GF-D8 (cell line): ENCODE measurements at places on chromosomes 3 and 15.
A peak's percentile ranks its signal among the peaks of the same experiment; 100 is the strongest.

GRCh38 chr3:9638155-9638554 is 11.2 kb upstream of the MTMR14 start:
- DNase-seq: peak; percentile 53

- no peak for DNase-seq
These were observed 17.1 kb downstream of the CYP19A1 start for GRCh38 chr15:51321316-51321715.

DNA sequence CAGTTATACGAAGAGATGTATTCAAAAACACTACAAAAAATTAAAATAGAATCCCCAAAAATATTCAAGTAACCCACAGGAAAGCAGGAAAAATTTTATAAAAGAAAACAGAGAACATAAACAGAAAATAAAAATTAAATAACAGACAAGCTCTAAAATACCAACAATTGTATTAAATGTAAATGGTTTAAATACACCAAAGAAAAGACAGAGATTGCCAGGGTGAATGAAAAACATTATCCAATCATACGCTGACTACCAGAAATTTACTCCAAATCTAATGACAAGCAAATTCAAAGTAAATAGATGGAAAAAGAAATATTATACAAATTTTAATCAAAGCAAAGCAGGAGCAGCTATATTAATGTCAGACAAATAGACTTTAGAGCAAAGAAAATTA is 103.6 kb downstream of the BOC start:
- no peak for DNase-seq

DNA sequence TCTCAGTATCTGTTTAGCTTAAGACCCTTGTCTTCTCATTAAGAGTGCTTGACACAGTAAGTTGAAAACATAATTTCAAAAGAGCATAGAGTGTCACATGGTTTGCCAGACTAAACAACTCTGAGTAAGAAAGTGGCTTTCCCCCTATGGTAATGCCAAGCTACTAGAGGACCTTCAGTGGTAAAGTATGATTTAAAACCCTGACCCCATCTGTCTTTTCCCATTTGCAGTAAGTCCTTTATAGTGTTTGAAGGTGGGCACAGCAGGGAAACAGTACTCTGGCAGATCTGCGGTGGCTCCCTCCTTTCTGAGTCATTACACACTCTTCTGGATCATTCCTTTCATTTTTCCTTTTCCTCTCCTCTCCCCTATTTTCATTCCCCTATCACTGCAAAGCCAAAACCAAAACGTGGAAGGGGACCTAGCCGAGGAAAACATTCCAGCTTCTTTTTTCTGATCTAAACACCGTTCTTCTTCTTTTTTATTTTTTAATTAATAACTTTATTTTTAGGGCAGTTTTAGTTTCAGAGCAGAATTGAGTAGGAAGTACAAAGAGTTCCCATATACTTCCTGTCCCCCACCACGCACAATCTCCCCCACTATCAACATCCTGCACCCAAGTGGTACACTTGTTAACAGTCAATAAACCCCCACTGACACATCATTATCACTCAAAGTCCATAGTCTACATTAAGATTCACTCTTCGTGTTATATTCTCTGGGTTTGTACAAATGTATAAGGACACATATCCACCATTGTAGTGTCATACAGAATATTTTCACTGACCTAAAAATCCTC is 74.7 kb downstream of the PPARG start:
- no peak for DNase-seq

GRCh38 chr15:58566029-58566428 is 134.2 kb downstream of the LIPC start:
- no peak for DNase-seq

- no peak for DNase-seq
These were observed 395.4 kb upstream of the ADAMTS9 start for GRCh38 chr3:65083240-65083639.

- no peak for DNase-seq
These were observed 11.1 kb downstream of the LRCH3 start for GRCh38 chr3:197801891-197802778.

GRCh38 chr3:39260957-39261356 is 18.9 kb downstream of the CX3CR1 start:
- DNase-seq: peak; percentile 96

DNA sequence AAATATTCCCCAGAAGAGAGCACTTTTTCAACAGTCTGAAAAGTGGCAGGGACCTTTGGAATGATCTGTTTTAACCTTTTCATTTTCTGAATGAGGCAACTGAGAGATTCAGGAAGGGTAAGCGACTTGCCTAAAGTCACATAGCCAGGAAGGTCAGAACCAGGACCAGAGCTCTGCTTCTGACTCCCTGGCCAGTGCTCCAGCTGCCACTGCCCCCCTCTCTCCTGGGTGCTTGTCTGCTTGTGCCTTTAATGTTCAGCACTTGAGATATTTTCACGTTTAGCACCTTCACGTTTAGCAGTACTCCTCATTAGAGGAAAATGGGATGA is 68.3 kb downstream of the SMAD3 start:
- no peak for DNase-seq

DNA sequence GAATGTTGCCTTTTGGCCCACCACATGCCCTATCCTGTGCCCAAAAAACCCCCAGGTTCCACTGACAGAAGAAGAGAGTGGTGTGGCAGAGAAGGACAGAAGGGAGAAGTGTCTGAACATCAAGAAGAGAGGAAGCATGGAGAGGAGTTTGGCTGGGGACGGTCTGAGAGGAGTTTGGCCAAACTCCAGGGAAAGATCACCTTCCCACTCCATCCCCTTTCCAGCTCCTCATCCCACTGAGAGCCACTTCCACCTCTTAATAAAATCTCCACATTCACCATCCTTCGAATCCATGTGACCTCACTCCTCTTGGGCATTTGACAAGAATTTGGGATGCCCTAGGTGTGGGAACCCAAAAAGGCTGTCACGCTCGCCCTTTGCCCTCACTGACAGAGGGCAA is 311.6 kb upstream of the GRM7 start:
- DNase-seq: no peak

- no peak for DNase-seq
These were observed 84.1 kb downstream of the AGBL1 start for GRCh38 chr15:86163816-86164215.

- no peak for DNase-seq
These were observed 53.4 kb upstream of the SEC13 start for GRCh38 chr3:10374311-10374710.

DNA sequence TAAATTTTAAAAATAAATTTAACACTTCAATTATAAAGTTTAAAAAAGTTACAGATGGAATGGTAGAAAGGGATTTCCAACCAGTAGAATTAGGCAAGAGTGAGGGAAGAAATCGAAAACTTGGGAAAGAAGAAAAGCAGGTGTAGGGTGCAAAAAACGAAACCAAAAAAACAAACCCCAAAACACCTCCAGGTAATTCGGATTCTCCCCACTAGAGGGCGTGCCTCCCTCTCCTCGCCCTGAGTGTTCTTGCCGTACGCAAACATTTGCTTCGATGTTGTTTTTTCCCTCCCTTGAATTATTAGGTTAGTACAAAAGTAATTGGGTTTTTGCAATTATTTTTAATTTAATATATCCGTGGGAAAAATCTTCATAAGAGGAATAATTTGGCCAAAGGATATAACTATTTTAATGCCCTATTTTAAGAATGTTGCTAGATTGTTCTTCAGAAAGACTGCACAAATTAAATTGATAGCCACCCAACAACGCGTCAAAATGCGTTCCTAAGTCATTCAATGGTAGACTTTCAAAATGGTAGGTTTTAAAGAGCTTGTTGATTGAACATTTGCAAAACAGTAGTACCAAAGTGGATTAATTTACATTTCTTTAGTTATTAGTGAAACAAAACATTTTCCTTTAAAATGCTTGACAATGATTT is 63.7 kb downstream of the SLC30A4 start:
- no peak for DNase-seq

- no peak for DNase-seq
These were observed 14.7 kb downstream of the FSIP1 start for GRCh38 chr15:39767921-39768320.

DNA sequence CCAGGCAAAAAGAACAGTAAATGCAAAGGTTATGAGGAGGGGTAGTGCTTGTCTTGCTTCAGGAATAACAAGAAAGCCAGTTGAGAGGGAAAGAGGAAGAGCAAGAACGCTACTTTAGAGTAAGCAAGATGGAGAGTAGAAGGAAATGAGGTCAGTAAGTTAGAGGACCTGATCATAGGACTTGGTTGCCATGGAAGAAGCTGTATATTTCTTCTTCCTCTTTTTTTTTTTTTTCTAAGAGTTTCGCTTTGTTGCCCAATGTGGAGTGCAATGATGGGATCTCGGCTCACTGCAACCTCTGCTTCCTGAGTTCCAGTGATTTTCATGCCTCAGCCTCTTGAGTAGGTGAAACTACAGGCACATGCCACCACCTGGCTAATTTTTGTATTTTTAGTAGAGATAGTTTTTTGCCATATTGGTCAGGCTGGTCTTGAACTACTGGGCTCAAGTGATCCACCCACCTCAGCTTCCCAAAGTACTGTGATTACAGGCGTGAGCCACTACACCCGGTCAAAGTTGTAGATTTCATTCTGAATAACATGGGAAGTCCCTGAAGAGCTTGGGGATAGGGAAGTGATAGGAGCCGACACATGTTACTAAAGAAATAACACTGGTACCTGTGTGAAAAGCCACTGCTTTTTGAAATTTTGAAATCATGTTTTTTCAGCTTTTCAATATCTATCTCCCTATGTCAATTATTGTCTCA is 527.9 kb upstream of the NAALADL2 start:
- DNase-seq: peak; percentile 38

DNA sequence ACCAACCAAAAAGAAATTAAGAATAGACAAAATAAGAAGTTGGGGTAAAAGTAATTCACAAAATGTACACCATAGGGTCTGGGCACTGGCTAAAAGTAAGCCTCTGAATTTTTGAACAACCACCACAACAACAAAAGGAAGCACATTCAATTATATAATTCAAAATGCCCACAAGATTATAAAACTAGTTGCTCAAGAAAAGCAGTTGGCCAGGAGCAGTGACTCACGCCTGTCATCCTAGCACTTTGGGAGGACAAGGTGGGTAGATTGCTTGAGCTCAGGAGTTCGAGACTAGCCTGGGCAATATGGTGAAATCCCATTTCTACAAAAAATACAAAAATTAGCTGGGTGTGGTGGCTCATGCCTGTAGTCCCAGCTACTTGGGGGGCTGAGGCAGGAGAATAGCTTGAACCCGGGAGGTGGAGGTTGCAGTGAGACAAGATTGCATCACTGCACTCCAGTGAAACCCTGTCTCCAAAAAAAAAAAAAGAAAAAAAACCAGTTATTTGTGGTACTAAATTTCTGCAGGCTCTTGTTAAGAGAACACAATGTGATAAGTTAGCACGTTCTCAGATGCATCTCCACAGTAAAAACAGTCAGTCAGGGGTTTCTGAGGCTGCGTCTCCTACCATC is 6.6 kb upstream of the ATP11B start:
- no peak for DNase-seq

GRCh38 chr3:170410428-170411029 is 8.1 kb upstream of the CLDN11 start:
- no peak for DNase-seq

DNA sequence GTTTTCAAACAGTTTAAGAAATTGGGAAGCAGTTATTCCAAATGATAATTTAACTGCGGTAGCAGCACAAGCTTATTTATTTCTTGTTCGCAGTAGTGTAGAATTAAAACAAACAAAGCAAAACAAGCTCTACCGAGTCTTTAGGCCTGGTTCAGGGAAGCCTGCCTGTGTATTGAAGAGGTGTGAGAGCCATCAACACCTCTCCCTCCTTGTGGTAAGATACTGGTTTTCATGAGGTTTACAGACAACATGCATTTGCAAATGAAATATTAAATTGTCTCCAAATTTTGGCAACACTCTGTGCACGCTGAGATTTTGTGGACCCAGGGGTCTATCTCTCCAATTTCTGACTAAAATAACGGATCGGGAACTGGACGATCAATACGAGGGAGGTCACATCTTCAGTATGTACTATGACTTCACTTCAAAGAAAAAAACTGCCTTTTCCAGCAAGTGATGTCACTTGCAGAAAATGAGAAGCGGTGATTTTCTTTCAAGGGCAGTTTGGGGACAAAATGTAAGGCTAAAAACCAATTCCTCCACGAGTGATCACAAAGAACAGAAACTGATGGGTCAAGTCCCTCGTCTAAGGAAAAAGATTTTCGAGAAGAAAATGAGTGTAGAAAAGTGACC is 721 bp downstream of the ATR start:
- DNase-seq: no peak

DNA sequence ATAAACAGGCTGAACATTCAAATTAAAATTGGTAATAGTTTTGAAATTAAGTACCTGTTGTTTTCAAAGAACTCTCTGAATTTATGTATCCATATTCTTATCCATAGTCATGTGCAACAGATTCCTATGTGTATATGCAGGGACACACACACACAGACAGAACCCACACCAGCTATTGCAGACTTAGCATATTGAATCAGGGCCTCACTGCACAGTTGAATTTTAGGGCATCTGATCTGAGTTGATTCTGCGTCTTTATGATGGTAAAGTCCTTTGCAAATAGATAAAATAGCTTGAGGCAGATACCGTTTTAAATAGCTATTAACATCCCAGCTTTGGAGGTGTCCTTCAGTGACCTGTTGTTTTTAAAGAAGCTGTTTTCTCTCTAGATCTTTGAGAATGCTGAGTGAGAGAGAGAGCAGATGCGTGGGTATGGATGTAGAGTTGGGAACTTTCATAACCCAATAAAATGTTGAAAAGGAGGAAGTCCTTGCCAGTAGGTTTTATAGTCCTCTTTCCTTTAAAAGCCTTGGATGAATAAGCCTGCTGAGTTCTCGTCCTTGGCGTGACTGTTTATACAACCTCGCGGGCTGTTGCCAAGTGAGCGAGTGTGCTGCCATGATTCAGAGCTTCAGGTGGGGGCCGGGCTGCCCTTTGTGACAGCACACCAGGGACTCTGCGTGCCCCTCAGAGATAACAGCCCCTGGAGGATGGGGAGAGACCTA is 18.3 kb downstream of the MYZAP start:
- DNase-seq: peak; percentile 11

DNA sequence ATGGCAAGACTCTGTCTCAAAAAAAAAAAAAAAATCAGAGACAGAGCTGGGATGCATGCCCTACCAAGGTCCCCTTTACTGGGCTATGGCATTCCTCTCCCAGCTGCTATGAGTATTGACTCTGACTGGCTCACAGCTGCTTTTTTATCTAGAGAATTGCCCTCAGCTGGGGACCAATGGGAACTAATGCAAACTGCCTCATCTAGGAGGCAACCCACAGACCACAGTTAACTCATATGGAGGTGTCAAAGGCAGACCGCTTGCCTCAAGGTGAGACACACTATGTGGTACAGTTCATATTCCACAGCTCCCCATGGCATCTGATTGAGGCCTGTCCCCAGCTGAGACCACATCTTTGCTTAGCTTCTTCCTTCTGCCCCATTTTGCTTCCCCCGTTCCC is 183.5 kb upstream of the EOMES start:
- DNase-seq: no peak

GRCh38 chr15:54017251-54017650 is 39.0 kb downstream of the UNC13C start:
- DNase-seq: no peak

- DNase-seq: no peak
These were observed 3.0 kb downstream of the SIAH2 start for GRCh38 chr3:150759947-150760346.

- no peak for DNase-seq
These were observed 692 bp downstream of the SCAANT1 start for GRCh38 chr3:63911509-63911872.

- DNase-seq: no peak
These were observed 55.4 kb downstream of the CYP19A1 start for GRCh38 chr15:51283026-51283425.

- no peak for DNase-seq
These were observed 1040.7 kb upstream of the CFAP20DC start for GRCh38 chr3:60090548-60090947.

GRCh38 chr3:179450901-179451264 is 387 bp downstream of the GNB4 start:
- no peak for DNase-seq
